Lower lobe of right lung (tissue), 2 donors: ENCODE measurements at places on chromosomes 1 and 21. TPM values are rescaled to one million over a fixed set of nuclear protein-coding genes. Genes with fewer than 3 reads are reported as not detected.

Gene UAP1
- 29.4 TPM for total RNA-seq

Gene KRTAP19-1
- not detected for total RNA-seq

Gene TFF2
- total RNA-seq = not detected

Gene ANGPTL1
- 12.3 TPM for total RNA-seq

Gene KIAA0319L
- total RNA-seq = 79.6 TPM

Gene PLA2G2C
- not detected for total RNA-seq

Gene S100B
- total RNA-seq = 4.5 TPM

Gene SELL
- 23.8 TPM for total RNA-seq

Gene THEMIS2
- 161 TPM for total RNA-seq

Gene GUCA2A
- not detected for total RNA-seq

Gene FAM163A
- total RNA-seq = not detected

Gene THBS3
- total RNA-seq = 24.4 TPM

Gene OR2L5
- not detected for total RNA-seq

Gene NCDN
- 20.2 TPM for total RNA-seq

Gene LMX1A
- 0.21 TPM for total RNA-seq

Gene BMP8B
- 1.7 TPM for total RNA-seq

Gene OR14K1
- total RNA-seq = not detected

Gene LAMB3
- total RNA-seq = 47.2 TPM

Gene BGLAP
- total RNA-seq = 4.8 TPM

Gene MPZ
- total RNA-seq = 4.0 TPM

Gene RPTN
- not detected for total RNA-seq
